ENCODE measurements at places on chromosomes 1 and 21. TPM values are rescaled to one million over a fixed set of nuclear protein-coding genes. Genes with fewer than 3 reads are reported as not detected.
A peak's percentile ranks its signal among the peaks of the same experiment; 100 is the strongest.

DNA sequence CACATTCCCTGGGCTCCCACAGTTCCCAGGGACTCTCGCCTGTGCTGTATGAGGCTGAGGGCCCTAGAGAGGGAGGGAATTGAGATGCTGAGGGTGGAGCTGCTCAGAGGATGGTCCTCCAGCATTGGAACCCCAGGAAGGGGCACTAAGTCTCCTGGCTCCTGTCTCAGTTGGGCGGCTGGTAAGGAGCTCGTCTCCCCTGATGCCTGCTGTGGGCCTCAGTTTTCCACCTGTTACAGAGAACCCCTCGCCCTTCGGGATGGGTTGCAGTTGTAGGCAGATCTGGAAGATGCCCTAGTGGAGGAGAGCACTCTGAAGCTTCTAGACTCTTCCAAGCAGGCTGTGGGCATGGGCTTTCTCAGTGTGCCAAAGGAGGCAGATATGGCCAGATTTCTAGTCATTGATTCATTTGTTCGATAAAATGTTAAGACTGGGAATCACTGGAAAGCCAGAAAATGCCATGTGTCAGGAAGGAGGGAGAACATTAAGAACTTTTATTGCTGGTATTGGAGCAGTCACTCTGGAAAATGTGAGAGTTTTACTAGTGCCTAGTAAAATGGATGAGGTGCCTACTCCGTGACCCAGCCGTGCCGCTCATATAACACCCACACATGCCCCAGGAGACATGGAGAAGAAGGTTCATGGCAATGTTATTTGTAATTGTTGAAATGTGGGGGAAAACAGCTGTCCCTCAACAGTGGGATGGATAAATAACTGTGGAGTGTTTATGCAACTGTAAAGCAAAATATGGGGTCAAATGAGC, 828 bp upstream of the MYBPH start:
- no peak for DNase-seq

- DNase-seq, result no peak
These were observed 10.6 kb downstream of the PGBD5 start for GRCh38 chr1:230415405-230416132.

DNA sequence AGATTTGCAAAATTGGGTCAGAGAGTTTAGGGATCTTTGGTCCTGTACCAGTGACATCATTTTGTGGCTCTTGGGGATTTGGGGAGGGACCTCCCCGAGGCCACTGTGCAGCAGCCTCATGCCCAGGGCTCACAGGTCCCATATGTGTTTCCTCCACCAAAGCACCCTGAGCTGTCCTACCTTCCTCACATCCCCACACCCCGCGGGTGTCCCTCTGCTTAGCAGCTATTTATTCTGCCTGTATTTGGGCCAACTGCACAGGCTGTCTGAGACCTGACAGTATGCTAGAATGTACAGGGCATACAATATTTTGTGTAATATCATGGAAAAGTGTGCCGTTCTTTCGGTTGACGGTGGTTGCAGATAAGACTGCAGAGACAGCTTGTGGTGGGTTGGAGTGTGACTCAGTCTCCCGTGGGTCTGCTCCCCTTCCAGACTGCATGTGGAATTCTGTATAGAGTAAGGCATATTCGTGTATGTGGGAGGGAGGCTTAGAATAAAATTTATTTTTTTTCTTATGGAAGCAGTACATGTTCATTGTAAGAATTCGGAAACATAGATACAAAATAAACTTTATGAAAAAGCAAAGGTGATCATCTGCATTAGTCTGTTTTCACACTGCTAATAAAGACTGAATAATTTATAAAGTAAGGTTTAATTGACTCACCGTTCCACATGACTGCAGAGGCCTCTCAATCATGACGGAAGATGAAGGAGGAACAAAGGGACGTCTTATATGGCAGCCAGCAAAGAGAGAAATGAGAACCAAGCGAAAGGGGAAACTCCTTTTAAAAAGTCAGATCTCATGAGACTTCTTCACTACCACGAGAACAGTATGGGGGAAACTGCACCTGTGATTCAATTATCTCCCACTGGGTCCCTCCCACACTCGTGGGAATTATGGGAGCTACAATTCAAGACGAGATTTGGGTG, 84.4 kb downstream of the ADARB1 start:
- DNase-seq, result no peak

DNA sequence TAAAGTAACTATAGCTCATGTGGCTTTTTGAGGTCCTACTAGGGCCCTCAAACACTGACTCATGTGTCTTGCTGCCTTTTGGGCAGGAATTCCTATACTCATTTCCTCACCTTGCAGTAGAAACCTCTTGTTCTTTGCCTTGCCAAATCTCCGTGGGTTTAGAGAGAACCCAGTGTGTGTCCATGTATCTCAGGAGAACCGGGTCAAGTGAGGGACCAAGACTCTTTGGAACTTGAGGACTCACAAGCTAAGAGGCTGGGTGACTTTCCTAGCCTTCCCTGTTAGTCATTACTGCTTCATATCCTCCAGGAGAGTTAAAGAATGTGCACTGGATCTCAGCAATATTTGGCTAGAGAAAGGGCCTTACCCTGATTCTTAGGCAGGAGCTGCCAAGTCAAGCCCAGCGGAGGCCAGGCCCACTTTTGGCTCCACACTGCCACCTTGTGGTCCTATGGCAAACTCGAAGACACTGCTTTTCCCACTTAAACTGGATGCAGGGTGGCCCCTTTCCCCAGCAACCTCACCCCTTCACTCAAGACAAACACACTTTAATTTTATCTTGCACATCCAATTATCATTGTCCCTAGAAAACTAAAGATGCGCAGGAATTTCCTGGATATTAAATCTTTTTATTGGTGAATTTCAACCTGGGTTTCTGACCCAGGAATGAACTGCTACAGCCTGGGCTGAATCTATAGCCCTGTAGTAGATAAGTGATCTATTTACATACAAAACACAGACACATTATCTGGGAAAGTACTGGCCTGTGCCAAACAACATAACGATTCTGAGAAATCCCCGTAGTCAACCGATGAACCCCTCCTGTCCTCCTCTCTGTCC, 10.6 kb downstream of the AVPR1B start:
- peak; percentile 73 for DNase-seq

The GBP5 gene
- 0.40 TPM for polyA plus RNA-seq

GRCh38 chr1:221947731-221948130, 205.8 kb upstream of the DUSP10 start:
- DNase-seq, result no peak

- no peak for DNase-seq
These were observed 329.0 kb downstream of the OLFM3 start for GRCh38 chr1:101667761-101668160.

The FAM76A gene
- polyA plus RNA-seq, result 17.1 TPM

DNA sequence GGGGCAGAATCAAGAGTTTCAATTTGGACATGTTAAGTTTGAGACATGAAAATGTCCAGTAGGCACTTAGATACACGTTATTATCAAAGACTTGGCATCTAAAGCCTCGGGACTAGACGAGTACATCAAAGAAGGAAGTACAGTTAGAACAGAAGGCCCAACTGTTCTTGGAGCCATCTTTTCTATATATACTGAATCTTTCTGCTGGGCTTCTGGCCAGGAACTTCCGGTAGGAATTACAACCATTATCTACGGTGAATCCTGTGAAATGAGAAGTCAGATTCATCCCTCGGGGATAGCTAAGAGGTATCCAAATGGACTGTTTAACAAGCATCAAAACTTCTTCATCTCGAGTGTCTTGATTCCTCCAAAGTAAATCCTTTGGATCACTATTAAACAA, 34.4 kb upstream of the NRDC start:
- DNase-seq, result no peak

GRCh38 chr1:53121319-53122172, 20.9 kb downstream of the SLC1A7 start:
- DNase-seq, result no peak

The EIF3I gene
- polyA plus RNA-seq, result 187 TPM

The WDR64 gene
- 0.51 TPM for polyA plus RNA-seq

The RAD54L gene
- polyA plus RNA-seq, result 13.2 TPM

- no peak for DNase-seq
These were observed 9.7 kb downstream of the TLCD4 start for GRCh38 chr1:95126846-95127245.

DNA sequence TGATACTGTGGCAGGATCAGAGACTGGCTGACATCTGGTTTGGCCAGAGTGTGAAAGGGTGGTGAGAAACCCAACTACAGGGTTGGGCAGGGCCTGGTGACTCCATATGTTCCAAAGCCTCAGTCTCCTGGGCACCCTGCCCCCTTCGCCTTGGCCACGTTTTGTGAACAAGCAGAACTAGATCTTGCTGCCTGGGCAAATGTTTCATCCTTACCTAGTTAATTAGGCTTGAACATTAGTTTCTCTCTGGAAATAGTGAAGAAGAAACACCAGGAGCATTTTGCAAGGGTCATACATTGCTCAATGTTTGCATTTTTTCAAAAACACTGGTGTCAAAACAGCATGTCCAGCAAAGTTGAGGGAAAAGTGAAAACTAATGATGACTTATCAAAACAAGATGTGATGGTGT, 60.5 kb downstream of the MAP3K7CL start:
- no peak for DNase-seq

DNA sequence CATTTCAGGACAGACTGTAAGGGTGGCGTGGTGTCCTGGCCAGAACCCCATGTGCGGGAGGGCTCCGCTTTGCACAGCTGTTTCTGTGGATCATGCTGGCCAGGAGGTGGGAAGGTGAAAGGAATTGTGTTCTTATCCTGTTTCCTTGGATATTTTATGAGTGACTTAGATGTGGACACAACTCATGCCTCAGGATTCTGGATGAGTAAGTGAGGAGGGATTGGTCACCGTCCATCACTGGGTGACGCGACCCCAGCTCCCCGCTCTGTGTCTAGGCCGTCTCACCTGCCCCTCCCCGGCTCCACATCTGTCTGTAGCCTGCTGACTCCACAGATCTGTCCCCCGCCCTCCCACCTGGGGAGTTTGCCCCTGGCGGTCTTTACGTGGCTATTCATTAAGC, 48.8 kb downstream of the PIK3CD start:
- DNase-seq, result no peak
